ENCODE measurements at places on chromosomes 1 and 21.

GRCh38 chr1:173354937-173355280 lies 122.2 kb upstream of the PRDX6 start:
- no peak for DNase-seq

- no peak for DNase-seq
Measured at GRCh38 chr1:221069986-221070385, 190.7 kb downstream of the HLX start.

DNA sequence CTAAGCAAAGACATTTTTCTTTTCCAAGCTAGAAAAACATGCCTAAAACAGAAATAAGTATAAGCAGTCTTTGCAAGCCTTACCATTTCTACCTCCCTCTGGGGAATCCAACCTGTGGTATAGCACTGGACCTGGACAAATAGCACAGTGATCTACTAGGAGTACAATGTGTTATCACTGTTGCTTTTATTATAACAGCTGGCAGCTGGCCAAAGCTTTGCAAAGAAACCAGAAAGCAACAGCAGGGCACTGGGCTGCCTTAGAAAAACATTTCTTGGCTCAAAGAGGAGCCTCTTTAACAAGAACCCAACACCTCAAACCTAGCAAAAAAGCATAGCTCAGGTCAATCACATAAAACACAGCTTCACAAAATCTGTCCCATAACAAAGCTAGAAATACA lies 294.5 kb upstream of the GREM2 start:
- no peak for DNase-seq

DNA sequence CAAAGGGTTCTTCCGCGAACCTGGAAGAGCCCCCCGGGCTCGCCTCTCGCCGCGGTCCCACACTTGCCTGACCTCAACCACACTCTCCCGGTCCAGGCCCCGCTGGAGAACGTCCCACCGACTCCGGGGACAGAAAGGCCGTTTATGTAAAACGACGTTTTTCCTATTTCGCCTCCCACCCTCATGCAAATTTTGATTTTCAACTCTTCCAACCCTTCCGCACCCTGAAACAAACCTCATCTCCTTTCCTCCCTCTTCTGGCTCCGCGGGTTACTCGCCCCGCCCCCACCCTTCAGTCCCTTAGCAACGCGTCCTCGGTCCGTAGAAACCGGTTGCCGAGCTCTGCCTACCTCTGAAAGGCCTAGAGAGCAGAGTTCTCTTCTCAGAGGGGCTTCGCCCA lies at the start of gene C1orf141:
C1orf141 (minus strand) TSS at position 276 of the 400 bp plus-strand sequence. CDS start 7,730 bp downstream, outside the sequence.
- peak; percentile 53 for DNase-seq

DNA sequence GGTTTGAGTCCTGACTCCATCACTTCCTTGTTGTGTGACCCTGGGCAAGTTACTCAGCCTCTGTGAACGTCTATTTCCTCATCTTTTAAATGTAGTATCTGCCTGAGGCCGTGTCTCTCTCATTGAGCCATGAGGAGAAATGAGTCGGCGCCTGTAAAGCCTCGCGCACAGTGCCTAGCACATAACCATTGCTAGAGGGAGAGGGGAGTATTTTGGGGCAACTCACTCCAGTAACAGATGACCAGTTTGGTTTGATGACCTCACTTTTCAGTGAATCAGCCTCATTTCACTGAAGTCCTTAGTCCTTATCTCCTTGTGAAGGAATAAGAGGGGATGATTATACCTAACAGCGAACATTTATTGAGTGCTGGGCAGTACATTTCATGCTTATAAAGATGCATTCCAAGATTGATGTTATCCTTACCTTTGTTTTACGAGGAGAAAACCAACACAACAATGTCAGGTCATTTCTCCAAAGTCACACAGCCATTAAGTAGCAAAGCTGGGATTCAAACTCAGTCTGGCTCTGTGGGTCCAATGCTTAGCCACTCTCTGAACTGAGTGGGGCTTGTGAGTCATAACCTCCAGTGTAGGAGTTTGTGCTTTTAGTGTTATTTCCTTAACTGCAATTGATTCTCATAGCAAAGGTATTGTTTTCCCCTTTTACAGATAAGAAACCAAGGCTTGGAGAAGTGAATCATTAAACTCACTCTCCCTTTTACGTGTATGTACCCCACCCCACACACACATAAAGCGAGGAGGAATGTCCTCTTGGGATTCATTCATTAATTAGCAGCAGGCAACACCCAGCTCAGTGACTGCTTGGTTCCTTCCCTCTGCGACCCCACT lies 25.9 kb downstream of the KCNC4 start:
- peak; percentile 55 for DNase-seq

- peak; percentile 68 for DNase-seq
Measured at GRCh38 chr1:42822800-42823392, 5.7 kb upstream of the SVBP start.

GRCh38 chr1:221881805-221882581 lies 140.1 kb upstream of the DUSP10 start:
- no peak for DNase-seq

GRCh38 chr1:227058321-227058751 lies 118.2 kb downstream of the COQ8A start:
- DNase-seq, result no peak

- no peak for DNase-seq
Measured at GRCh38 chr1:178146436-178146835, 52.5 kb downstream of the RASAL2 start.

DNA sequence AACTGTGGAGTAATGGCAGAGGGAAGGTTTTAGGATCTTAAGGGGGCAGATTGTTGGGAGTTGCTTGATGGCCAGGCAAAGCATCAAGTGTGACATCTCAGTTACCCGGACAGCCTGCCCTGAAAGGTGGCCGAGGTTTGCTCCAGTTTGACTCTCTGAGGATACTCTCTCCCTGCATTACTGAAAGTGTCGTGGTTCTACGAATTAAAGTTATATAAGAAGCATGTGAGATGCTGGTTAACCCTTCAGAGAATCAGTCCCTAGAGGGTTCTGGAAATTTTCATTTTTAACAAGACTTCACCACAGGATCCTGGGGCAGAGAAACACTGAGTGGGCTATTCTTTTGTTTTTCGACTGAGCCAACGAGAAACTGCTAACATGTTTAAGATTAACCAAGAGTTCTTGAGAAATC lies 689 bp upstream of the ZNF644 start:
- no peak for DNase-seq

DNA sequence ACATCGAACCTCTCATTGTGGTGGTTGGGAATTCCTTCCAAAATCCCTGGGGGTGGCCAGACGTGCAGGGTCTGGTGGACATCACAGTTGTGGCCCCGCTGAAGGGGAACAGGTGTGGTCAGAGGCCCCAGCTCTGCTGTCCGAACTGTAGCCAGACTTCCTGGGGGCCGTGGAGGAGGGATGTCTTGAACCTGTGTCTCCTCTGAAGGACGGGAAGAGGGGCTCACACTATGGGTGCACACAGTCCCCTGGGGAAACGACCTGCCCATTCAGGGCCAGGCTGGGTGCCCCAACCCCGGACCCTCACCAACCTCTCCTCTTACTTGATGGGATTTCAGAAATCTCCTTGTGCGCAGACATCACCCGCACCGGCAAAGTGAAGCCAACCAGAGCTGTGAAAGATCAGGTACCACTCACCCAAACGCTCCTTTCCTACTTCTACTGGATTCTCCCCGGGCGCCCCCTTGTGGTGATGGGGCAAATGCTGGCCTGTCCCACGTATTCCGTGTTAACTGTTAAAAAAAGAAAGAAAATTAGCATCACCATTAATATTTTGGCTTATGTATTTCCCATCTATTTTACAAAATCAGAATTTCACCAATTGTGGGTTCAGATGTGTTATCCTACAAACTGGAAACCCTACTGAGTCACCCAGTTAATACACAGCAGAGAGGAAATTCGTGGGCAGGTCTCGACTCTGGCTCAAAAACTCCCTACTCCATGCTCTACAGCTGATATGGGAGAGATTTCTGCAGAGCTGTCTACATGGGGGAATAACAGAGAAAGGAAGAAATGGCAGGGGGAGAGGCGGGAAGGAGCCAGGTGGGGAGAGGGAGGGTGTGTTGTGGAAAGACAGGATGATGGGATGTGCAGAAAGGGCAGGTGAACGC lies 28.1 kb downstream of the PADI4 start:
- peak; percentile 68 for DNase-seq

DNA sequence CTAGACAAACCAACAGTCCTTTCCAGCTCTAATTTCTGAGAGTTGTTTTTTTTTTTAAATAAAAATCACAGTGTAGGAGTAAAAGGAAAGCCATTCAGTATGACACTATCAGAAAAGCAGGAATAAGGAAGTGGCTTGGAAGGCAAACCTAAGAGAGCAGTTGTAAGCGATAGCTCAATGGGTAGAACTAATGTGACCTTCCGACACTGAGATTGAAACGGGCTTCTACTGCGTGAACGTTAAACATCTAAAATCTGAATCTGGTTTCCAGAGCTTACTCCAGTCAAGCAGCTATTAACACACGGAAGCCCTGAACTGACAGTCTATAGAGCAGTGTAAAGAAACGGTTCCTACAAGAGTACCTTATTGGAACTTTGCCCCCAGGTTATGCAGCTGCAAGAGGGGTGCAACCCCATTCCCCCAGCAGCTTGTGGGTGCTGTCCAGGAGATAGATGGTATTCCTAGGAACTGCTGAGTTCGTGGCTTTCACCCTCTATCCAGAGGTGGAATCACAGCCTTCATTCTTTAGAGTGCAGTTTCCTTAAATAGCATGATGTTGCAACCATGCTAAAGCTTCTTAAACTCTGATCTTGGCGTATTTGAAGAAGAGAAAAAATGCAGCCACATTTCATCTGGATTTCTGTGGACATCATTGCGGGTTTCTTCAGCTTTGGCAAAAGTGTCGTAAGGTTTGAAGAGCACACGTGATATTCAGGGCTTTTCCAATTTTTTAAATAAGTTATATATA lies 3.3 kb upstream of the IRF2BP2 start:
- DNase-seq, result peak; percentile 29

GRCh38 chr1:48026275-48026674 lies 29.1 kb upstream of the TRABD2B start:
- DNase-seq, result no peak

DNA sequence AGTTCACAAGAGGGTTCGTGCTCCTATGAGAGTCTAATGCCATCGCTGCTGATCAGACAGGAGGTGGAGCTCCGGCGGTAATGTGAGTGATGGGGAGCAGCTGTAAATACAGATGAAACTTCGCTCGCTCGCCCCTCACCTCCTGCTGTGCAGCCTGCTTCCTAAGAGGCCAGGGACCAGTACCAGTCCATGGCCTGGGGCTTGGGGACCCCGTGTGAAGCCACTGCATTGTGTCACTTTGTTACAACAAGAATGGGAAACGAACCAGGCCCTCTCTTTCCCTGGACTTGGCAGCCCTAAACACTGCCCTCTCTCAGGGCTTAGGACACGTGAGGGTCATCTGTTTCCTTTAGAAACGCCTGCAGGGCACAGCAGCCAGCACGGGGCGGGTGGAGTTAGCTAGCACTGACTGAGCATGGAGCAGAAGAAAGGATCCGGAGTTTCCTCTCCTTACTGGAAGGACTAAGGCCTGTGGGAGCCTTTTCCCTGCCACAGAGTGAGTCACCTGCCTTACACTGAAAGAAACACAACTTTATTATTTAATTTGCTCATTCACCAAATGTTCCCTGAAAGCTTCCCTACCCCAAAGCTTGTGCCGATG lies 185.2 kb upstream of the TMEM51 start:
- no peak for DNase-seq

DNA sequence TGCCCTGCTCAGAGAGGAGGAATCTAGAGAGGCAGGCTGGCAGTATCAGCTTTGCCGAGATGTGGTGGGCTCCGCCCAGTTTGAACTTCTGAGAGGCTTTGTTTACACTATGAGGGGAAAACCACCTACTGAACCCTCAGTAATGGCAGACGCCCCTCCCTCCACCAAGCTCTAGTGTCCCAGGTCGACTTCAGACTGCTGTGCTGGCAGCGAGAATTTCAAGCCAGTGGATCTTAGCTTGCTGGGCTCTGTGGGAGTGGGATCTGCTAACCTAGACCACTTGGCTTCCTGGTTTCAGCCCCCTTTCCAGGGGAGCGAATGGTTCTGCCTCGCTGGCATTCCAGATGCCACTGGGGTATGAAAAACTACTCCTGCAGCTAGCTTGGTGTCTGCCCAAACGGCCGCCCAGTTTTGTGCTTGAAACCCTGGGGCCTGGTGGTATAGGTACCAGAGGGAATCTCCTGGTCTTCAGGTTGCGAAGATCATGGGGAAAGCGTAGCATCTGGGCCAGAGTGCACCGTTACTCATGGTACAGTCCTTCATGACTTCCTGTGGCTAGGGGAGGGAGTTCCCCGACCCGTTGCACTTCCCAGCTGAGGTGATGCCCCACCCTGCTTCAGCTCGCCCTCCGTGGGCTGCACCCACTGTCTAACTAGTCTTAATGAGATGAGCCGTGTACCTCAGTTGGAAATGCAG lies 43.6 kb downstream of the C21orf91 start:
- no peak for DNase-seq

GRCh38 chr1:85027242-85027983 lies 20.9 kb downstream of the MCOLN3 start:
- DNase-seq, result no peak

GRCh38 chr21:32994305-32994704 lies 31.4 kb upstream of the OLIG2 start:
- peak; percentile 57 for DNase-seq
